Putamen (tissue), 1 donor: ENCODE measurements at places on chromosomes 2 and 18.

- no peak for DNase-seq
Measured at GRCh38 chr2:102523651-102524050, 50.6 kb downstream of the SLC9A4 start.

DNA sequence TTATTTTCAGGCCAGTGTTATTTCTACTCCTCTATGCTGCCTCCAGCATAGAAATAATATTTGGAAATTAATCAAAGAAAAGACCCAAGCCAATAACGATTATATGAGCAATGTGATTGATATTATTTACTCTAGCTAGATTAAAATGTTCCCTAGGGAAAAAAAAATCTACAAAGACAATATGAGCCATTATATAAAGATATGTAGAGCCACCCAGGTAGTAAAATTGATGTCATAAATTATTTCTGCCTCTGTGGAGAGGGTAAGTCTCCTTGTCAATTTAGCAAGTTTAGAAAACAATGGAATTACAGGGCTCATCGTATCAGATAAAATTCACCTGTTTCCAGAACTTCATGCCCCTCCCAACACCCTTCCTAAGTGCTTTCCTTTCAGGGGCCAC is 202.9 kb downstream of the RDH14 start:
- no peak for DNase-seq

- DNase-seq: no peak
Measured at GRCh38 chr2:128772671-128773070, 454.0 kb upstream of the HS6ST1 start.

DNA sequence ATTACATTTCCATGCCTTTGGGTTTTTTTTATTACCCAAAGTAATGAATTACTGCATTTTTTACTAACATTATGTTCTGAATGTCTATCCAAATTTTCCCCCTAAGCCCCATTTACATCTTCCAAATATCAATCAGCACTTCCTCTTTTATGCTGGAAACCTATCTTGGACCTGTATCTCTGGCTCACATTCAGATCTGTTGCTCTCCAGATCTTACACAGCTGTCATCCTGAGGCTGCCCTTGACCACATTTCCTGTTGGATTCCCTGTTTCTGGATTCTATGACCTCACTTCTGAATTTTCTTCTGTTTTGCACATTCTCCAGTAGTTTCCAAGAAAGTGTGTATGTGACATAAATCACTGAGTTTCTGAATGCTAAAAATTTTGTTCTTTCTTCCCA is 146.7 kb downstream of the PDE1A start:
- DNase-seq: no peak

DNA sequence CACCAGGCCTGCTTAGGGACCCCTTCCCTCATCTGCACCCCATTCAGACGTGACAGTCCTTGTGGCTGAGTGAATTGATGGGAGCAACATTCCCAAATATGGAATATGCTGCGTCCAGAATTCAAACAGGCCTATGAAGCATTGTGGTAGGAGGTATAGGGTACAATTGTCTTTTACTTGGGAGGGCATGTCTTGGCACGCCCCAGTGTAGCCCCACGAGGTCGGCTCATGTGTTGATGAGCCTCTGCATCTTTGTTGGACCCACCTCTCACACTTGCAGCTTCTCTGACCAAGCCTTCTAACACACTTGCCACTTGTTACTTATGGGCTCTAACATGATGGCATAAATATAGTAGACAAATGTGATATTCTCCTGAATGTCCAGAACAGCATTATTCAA is 1.6 kb downstream of the TIMM21 start:
- DNase-seq: no peak
